H4 (cell line): ENCODE measurements at places on chromosomes 2 and 18. TPM values are rescaled to one million over a fixed set of nuclear protein-coding genes. Genes with fewer than 3 reads are reported as not detected.

- DNase-seq, result no peak
Observed at GRCh38 chr18:3140986-3141639, 78.7 kb downstream of the MYOM1 start.

TGFA gene
- 19.7 and 32.2 TPM in 2 replicates for total RNA-seq

GRCh38 chr18:36931106-36931505 is 102.2 kb downstream of the KIAA1328 start:
- no peak for DNase-seq

DNA sequence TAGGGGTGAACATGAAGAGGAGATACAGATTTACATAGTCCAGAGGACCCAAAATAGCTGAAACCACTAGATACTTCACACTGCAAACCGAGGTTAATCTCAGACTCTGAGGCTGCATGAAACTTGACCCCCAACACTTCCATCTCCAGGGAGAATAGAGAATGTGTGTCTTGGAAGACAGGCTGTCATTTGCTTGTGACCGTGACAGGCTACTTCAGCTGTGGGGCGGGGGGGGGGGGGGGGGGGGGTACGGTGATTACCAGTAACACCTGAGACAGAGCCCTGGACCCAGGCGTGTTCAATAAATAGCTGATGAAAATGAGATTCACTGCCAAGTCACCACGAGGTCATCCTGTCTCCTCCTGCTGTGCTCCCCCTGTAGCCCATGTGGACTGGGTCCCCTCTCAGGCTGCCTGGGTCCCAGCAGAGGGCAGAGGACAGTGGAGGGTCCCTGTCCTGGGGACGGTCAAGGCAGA is 5.7 kb upstream of the KLHL29 start:
- DNase-seq, result no peak

FAM124B gene
- 0.06 TPM in 1 of 2 replicates, not detected in the other for total RNA-seq

DNA sequence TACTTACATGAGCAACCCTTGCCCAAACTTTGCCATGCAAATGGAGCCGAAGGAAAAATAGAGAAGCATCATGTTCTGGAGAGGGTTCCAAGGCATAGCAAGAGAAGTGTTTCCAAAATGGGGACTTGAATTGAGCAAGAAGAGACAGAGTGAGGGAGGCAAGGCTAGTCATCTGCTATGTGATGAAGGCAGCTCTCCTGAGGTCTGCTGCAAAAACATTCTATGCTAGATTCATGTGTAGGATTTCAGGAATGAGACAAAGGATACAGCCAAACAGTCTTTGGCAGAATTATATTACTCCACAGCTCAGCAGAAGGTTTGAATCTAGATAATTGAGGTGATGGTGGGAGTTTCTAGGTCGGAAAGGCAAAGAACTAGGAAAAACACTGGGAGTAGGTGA is 24.1 kb upstream of the MRPL19 start:
- DNase-seq, result no peak

DNA sequence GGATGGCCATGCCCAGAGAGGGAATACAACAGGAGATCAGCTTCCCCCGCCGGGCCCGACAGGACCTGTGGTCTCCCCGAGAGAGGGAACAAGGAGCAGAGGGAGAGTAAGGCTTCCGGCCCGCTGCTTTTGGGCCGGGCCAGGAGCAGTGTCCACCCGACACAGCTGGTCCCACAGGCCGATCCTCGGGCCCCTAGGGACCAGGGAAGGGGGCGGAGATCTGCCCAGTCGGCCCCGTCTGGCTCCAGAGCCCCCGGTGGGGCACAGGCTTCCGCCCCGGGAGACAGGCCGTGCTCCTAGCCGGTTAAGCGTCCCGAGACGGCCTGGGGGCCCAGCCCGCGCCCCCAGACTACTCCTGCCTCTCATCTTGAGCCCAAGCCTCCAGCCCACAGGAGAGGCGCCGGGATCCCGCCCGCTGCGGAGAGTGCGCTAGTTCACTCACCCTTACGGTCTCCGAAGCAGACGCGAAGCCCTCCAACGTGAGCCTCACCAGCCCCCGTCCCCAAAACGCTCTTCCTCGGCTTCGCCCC is at the start of gene MCFD2:
MCFD2 (minus strand) TSS at position 526 of the 530 bp plus-strand sequence. CDS start 6,635 bp downstream, outside the sequence.
- DNase-seq, result no peak

IL36B gene
- total RNA-seq, result not detected in 2 replicates

GRCh38 chr2:180523621-180524340 is 456.6 kb upstream of the UBE2E3 start:
- peak; percentile 51 for DNase-seq

- DNase-seq, result peak; percentile 13
Observed at GRCh38 chr2:211144078-211144477, 587.7 kb downstream of the CPS1 start.

- DNase-seq, result no peak
Observed at GRCh38 chr2:178478130-178478438, 316 bp downstream of the FKBP7 start.

NFATC1 gene
- 3.2 and 4.3 TPM in 2 replicates for total RNA-seq

DNA sequence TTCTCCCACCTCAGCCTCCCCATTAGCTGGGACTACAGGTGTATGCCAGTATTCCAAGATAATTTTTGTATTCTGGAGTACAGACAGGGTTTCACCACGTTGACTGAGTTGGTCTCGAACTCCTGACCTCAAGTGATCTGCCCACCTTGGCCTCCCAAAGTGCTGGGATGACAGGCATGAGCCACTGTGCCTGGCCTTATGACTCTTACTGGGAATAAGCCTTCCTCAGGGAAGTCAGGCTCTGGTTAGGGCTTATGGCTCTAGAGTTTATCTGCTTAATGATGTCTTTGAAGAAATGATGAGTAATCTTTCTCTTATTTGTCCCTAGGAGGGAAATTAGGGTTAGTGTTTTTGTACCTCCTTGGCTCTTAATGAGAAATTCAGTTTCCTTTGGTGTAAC is 187.7 kb downstream of the FAM210A start:
- DNase-seq, result no peak

GRCh38 chr2:219897456-219897855 is 270.0 kb downstream of the SLC4A3 start:
- DNase-seq, result no peak

- DNase-seq, result no peak
Observed at GRCh38 chr2:130963849-130964793, 127.4 kb downstream of the ARHGEF4 start.

- DNase-seq, result no peak
Observed at GRCh38 chr2:70094171-70094977, 7.1 kb downstream of the PCBP1 start.

RSAD2 gene
- 1.2 and 1.7 TPM in 2 replicates for total RNA-seq

DNA sequence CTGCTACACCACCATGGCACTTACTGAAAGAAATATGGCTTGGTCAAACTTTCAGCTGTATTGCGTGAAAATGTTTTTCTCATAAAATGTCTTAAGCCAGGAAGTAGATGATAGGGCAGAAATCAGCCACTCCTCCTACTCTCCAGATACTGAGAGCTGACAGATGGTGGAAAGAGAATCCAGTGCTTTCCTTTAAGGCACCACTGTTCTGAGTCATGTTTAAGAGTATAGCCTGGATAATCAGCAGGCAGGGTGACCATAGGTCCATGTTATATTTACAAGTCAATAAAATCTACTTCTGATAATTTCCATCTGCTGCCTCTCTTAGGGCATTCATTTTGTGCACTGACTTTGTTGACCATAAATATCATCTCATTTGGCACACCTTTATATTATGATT is 21.9 kb downstream of the ARPC2 start:
- DNase-seq, result no peak

DNA sequence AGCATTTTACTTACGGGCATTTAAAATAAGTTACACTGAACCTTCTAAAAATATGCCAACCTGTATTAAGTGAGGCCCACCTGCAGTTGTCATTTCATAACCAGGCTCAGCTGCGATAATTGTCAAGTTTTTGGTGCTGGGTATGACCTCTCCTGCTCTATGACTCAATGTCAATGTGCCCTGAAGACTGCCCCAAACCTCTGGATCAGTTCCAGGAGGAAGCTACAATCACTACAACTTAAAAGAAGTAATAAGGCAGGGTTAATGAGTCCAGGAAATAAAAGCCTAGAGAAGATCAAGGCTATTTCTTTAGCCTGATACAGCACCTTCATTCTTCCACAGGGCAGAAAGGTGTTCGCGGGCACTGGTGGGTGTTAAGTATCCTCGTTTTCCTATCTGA is 22.9 kb downstream of the POLR1A start:
- no peak for DNase-seq

- DNase-seq, result no peak
Observed at GRCh38 chr2:205605638-205606304, 76.5 kb upstream of the NRP2 start.

AGXT gene
- not detected in 2 replicates for total RNA-seq

GRCh38 chr18:23311351-23312121 is 141.6 kb upstream of the RIOK3 start:
- no peak for DNase-seq

GRCh38 chr2:132489150-132489549 is 72.5 kb downstream of the GPR39 start:
- no peak for DNase-seq

DNA sequence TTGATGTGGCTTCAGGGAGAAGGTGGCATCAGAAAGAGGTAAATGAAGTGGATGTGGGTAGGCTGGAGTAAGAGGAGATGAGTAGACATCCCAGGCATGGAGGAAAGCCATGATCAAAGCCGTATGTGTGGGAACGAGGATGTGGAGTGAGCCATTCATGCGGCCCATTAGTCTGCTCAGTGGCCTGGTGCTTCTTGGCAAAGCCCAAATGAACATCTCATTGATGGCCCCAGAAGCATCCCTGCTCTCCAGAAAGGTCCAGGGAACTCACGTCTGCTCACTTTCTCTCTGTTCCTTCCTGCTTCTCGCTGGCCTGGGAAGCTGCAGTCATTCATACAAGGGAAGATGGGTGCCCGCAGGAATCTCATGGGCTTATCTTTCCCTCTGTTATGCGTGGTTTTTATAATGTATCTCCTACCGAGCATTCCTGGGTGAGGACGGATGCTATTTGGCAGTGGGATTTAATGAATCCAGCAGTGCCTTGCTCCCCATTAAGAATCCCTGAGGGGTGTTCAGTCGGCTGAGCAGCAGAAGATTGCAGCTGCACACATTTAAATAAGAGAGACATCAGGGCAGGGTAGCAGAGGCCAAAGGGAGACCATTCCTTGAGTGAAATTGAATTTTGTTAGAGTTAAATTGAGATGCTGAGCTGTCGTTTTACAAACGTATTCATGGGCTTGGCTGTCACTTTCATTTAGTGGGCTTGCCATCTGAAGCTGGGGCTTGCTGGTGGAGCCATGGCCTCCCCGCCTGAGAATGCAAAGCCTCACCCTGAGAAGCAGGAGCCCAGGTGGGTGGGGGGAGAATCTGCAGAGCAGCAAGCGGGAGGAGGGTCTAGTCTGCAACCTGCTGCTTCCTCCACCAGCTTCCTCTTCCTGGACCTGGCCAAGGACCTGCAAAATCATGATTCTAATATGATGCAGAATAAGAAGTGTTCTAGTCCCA is 64.5 kb downstream of the LYPD1 start:
- no peak for DNase-seq
